ENCODE measurements at places on chromosomes 13 and 19.

DNA sequence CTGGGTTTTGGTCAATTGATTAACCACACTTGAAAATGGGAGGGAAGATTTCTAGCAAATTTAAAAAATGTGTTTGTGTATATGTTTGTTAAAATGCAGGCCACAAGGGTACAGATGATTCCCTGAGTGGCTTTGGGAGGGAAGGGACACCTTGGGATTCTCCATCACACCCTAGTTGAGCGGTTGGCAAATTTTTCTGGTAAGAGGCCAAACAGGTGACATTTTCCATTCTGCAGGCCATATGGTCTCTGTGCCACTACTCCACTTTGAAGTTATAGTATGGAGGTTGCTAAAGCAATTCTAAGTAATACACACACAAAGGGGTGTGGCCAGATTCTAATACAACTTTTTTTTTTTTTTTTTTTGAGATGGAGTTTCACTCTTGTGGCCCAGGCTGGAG, 12.9 kb upstream of the MED26 start:
- no peak for DNase-seq

GRCh38 chr19:11848594-11849469, at the start of gene ZNF439:
Gene ZNF439 (plus strand): TSS chr19:11848726. CDS start chr19:11848868, 142 bp downstream.
- DNase-seq, result peak; percentile 94

DNA sequence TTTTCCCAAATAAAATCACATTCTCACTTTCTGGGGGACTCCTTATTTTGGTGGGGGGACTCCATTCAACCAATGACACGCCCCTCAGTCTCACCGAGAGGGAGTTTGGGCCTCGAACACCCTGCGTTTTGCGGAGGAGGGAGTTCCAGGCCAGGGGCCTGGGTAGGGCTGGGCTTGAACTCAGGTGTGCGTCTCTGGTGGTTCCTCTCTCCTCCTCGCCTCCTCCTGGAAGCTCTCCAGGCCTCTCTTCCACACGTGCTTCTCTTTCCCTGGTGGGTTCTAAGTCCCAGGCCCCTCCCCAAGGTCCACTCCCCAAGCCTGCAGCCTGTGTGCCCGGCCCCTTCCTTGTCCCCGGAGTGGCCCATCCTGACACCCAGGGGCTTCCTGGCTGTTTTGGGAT, 14.7 kb downstream of the MEX3D start:
- DNase-seq, result no peak

GRCh38 chr19:1082165-1082927, 12.8 kb downstream of the POLR2E start:
- DNase-seq, result no peak

DNA sequence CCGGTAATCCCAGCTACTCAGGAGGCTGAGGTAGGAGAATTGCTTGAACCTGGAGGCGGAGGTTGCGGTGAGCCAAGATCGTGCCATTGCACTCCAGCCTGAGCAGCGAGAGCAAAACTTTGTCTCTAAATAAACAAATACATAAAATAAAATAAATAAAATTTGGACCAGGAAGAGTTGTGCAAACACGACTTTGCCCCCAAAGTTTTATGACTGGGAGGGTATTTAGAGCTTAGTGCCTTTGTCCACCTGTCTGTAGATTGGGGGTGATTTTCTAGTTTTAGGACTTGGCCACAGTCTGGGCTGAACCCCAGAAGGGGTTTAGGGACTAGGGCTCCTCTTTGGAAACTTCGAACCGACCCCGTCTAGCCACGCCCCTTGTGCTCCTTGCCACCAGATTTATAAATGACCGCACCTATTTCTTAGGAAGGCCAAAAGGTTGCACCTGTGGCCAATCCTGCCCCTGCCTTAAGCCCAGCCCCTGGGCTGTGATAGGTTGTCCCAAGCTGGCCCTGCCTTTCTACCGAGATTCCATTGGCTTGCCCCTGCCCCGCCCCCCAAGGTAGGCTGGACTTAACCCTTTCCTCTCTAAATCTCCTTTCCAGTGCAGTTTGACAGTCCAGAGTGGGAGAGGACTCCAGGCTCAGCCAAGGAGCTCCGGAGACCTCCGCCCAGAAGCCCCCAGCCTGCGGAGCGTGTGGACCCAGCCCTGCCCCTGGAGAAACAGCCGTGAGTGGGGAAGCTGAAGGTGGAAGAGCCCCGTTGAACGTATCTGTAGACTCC, 5.3 kb downstream of the SHD start:
- DNase-seq, result no peak

GRCh38 chr13:21243045-21243897, 66.8 kb downstream of the MRPL57 start:
- no peak for DNase-seq

DNA sequence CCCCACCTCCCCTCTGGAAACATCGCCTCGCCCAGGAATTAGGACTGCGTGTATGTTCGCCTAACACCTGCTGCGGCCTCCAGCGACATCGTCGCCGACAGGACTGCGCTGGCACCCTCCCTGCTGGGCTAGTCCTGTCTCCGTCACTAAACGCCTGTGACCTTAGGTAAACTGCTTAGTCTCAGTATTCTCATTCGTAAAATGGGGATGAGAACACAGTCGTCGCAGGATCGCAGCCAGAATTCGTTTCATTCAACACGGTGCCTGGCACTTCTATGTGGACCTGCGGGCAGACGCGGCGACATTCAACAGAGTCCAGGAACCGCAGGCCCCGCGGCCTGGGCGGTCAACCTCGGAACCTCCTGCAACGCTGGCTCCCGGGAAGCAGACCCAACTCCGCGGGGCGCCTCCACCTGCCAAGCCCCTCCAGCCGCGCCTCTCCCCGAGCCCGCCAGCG, 485 bp downstream of the CRYL1 start:
- peak; percentile 57 for DNase-seq

- DNase-seq, result no peak
These were observed 20.4 kb upstream of the FAM216B start for GRCh38 chr13:42760951-42761350.

- no peak for DNase-seq
These were observed 1.8 kb upstream of the LILRB4 start for GRCh38 chr19:54660964-54661363.

GRCh38 chr19:45778010-45778661, 4.2 kb downstream of the DMPK start:
- no peak for DNase-seq

GRCh38 chr13:35814605-35815011, 316.6 kb downstream of the DCLK1 start:
- no peak for DNase-seq

DNA sequence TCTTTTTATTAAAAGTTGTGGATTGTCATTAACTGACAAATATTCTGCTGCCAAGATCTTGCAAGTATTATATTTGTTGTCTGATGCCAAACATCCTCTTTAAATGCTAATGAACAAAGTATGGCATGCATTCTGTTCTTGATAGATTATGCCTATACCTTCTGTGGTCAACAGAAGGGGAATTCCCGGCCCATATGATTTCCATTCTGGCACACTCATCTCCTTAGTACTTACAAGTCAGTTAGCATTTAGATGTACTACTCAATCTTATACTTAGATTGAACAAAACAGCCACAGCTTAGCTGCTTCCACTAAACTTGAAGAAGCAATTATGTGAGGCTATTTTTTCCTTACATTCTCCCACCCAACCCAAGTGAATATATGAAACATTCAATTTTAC, 246.1 kb upstream of the DACH1 start:
- no peak for DNase-seq

GRCh38 chr19:16470911-16471811, 609 bp downstream of the EPS15L1 start:
- no peak for DNase-seq

DNA sequence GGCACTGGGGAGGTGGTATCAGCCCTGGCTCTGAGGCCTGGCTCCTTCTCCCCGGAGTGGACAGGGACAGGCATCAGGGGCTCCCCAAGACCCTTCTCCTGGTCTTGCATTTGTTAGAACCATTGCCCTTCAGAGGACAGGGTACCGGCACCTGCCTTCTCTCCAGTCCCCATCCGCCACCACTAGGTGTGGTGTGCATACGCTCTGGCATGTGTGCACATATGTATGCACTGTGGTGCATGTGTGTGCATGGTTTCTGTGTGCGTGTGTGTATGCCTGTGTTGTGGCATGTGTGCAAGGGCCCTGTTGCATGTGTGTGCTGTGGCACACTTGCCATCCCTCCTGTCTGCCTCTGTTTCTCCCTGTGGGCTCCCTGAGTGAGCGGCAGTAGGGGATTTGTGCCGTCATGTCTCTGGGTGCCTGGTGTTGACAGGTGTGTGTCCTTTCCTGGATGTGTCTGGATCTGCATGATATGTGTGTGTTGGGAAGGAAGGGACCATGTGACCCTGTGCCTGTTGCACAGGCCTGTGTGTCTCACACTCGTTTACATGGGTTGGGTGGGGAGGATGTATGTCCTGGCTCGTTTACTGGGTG, 9.3 kb downstream of the KCTD15 start:
- no peak for DNase-seq

All from amygdala (tissue), 56 donors.